GM18507 (cell line): ENCODE measurements at places on chromosomes 2 and 18.

GRCh38 chr18:24372279-24372872, 25.2 kb downstream of the OSBPL1A start:
- no peak for DNase-seq

GRCh38 chr18:43559507-43559906, 282.2 kb upstream of the SYT4 start:
- no peak for DNase-seq

- DNase-seq, result no peak
Measured at GRCh38 chr18:36702401-36703013, 126.3 kb downstream of the TPGS2 start.

DNA sequence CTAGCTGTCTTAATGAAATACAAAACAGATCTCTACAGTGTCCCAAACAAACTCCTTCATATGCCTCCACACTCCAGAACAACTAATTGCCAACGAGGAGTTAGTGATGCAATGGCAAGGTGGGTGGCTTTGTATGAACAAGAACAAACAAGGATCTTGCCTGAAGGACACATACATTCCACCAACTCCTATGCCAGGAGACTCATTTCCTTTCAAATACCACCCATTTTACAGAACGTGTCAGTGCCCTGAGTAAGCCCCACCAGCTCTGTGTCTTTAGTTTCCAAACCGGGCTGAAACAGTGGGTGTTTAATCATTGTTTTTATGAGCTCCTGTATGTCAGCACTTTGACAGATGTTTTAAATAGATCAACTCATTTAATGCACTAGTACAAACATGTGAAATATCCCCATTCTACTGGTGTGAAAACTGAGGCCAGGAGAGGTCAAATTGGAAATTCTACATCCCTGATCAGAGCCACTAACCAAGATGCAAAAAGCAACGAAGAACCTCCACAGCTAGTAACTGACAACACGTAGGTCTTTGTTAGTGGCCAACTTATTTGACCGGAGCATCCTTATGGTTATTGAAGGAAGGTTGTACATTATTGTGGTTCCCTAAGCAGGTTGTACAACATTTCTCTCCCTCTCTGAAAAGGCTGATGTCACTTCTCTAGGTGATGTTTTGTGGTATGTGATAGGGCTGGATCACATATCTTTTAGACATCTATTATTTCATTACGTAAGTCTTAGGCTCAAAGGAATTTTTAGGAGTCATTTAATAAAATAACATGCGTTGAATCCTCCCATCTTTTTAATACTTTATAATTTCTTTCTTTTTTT, 534.9 kb upstream of the TNP1 start:
- DNase-seq, result no peak

- DNase-seq, result no peak
Measured at GRCh38 chr18:26438980-26439379, 109.4 kb downstream of the KCTD1 start.

DNA sequence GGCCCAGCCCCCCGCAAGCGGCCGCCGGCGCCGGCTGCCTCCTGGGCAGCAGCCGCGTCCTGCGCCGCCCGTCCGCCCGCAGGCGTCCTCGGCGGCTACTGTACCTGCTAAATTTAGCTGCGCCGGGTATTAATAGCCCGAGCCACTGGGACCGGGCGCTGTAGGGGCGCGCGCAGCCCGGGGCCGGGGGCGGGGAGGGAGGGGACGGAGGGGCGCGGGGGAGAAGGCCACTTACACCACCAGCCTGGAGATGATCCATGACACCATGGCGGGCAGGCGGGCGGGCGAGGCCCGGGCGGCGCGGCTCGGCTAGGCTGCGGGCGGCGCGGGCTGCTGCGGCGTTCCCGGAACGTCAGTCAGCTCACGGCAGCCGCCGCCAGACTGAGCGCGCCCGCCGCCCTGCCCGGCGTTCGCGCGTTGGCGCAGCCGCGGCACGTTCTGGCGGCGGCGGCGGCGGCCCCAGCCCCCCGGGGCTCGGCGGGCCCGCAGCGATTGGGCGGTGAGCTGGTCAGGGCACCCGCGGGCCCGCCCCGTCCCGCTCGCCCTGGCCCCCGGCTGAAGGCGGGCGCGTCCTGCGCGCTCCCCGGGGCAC, at the start of gene REEP1:
Gene REEP1 (minus strand): TSS at position 383 of the 592 bp plus-strand sequence. CDS start 116 bp downstream, at position 267.
- DNase-seq, result no peak

GRCh38 chr2:226977775-226978190, 141.9 kb downstream of the RHBDD1 start:
- DNase-seq, result no peak

GRCh38 chr2:167420211-167420610, 531.9 kb downstream of the XIRP2 start:
- DNase-seq, result no peak

- no peak for DNase-seq
Measured at GRCh38 chr18:76453932-76454331, 41.1 kb downstream of the ZNF516 start.

DNA sequence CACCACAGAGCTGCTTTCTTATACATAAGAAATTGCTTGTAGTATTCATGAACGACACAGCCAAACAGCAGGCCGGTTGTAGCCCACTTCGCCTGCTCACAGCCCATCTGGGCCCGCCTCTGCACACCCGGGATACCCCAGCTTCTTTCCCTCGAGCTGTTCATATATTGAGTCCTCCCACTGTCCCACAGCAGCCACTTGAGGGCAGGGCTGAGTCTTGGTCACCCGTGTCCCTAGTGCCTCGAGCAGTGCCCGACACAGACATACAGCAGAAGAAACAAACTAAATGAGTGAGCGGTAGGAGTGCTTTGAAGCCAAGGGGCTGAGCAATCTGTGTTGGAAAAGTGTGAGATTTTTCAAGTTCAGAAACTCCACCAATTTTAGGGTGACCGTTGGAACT, 251.4 kb downstream of the KLHL29 start:
- DNase-seq, result no peak

DNA sequence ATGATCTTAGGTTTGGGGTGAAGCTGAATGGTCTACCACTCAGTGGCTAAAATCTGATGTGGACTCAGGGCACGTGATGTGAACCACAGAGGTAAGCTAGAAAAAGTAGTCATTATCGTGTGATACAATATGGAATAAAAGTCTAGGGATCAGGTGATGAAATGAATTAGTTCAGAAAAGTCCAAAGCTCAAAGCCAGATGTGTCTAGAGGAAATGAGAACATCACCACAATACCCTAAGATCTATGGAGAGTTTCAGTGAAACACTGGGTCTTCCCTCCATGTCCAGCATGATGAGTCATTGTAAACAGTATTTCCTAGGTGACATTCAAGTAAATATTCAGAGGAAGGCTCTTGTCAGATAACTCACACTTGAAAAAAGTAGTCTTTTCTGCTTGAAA, 1257.4 kb upstream of the ZEB2 start:
- no peak for DNase-seq

- DNase-seq, result no peak
Measured at GRCh38 chr2:217805668-217806481, 196.9 kb downstream of the TNS1 start.

GRCh38 chr18:31740180-31740579, 20.5 kb downstream of the SLC25A52 start:
- no peak for DNase-seq

GRCh38 chr2:54831480-54831879, 108.0 kb downstream of the EML6 start:
- DNase-seq, result no peak

DNA sequence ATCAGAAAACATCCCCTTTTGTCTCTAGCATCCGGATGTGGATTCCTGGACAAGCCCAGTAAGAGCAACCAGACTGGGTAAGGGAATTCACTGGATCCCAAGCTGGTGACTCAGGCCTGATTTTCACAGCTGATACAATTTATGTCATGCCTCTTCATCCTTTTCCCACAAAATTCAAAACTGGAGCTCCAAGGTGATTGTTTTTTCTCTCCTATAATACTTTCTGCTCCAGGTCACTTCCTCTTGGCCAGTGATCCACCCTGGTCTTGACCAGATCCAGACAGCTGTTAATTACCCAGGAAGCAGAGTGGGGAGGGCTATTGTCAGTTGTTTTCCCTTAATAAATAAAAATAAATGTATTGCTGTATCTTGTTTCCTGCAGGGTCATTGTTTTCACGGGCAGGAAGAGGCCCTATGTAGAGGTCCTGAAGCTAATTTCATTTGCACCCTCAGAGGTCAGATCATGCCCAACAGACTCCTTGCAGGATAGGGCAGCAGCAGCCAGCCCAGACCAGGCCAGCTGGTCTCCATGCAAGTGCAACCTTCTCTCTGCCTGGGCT, 57.6 kb downstream of the EVA1A start:
- no peak for DNase-seq

GRCh38 chr18:54119524-54120019, 104.9 kb downstream of the MBD2 start:
- DNase-seq, result peak; percentile 12

DNA sequence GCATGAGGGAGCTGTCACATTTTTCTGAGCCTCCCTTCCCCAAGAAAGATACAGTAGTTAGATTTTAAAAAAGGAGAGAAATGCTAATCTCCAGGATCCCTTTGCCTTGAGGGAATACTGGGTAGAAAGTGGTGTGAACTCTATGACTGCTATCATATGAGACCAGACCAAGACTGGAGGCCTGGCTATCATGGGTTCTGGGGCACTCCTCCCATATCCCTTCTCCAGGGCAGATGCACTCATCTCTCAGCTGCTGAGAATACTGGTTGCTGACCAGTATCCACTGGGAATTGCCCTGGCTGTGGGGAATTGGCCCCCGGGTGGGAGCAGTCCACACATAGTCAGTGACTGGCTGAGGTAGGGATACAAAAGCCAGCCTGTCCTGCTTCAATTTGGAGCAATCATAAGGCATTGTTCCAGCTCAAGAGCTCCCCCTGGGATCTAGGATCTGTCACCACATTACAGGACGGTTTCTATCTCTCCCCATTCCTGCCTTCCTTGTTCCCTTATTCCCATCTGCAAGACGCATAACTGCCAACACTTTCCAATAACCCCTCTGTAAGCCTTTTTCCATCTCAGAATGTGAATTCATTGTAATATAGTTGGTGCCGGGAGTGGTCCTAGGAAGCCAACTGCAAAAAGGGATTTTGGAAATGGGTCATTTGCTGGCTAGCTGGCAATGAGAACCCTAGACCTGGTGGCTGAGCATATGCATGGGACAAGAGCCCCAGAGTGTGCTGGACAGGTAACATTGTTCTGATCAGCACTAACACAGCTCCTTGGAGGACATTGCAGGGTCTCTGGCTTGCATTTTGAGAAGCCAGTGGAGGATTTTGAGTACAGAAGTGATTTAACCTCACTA, 35.4 kb upstream of the REEP1 start:
- DNase-seq, result no peak

DNA sequence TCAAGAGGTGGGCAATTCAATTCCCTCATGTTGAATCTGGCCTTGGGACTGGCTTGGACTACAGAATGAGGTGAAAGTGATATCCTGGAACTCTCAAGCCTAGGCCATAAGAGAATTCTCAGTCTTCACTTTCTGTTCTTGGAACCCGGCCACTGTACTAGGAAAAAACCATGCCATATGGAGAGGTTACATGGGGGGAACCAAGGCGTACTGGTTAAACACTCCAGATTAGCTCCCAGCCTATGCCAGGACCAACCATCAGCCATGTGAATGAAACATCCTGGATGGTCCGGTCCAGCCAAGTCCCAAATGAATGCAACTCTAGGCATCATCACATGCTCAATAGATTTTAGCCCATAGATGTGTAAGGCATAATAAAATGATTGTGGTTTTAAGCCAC, 56.4 kb downstream of the ZNF385B start:
- no peak for DNase-seq

- no peak for DNase-seq
Measured at GRCh38 chr2:186683341-186683740, 10.5 kb upstream of the FAM171B start.

GRCh38 chr2:40281021-40281940, 170.6 kb downstream of the SLC8A1 start:
- DNase-seq, result no peak

- DNase-seq, result no peak
Measured at GRCh38 chr2:162422894-162423293, 79.0 kb downstream of the GCA start.

GRCh38 chr2:3761272-3761671, 57.9 kb downstream of the DCDC2C start:
- no peak for DNase-seq

GRCh38 chr2:7356909-7357584, 439.8 kb downstream of the RNF144A start:
- no peak for DNase-seq

- DNase-seq, result no peak
Measured at GRCh38 chr18:48227206-48227605, 182.0 kb downstream of the ZBTB7C start.

DNA sequence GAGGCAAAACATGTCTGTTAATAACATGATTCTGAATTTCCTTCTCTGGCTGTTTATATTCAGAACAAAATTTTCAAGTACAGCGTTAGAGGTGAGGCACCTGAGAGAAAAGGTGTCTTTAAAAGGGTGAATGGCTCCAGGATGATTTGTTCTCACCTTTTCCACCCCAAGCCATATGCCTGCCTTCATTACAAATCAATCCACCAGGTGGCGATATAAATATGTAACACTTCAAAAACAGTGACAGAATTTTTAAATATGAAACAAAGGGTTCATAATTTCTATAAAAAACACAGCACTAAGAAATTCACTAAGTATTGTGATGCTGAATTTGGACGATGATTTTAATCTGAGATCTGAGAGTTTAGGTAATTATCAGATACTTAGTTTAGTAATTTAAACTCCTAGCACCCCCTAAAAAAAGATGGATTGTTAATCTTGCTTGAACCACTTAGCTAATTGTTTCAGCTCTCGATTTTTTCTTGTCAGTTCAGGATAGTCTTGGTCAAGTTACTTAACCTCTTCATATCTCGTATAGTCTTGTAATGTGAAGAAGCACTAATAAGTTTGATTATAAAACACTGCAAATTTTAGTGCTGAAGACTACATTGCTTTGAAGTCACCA, 528.8 kb downstream of the CPS1 start:
- DNase-seq, result no peak

DNA sequence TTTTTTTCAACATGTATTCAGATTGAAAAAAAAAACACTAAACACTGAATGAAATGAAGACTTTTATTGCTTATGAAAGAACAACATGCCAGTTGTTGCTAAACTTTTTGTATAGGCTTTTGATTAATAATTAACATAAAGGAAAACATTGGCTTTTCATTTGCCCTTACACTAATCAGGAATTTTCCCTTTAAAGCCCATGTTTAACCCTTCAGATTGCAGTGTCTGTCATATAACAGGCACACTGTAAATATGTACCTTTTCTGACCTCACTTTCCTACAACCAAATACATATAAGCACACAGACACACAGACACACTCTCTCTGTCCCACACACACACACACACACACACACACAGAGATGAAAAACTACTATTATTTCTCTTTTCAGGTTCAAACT, 84.4 kb downstream of the MAP2 start:
- no peak for DNase-seq

DNA sequence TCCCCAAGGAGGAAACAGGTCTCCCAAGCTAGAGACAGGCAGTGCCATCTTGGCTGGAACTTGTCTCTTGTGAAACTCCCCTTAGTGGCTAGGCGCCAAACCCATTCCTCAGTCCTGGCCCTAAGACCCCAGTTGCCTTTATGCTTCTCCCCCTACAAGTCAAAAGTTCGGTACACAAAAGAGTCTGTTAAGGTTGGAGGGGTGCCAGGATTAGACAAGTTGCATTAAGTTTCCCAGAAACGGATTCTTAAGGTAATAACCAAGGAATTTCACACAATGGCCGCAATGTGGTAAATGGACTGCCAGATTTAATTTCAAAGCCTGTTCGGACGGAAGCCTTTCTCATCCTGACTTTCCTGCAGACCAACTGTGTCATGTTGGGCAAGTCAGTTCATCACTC, 80.7 kb downstream of the CCBE1 start:
- no peak for DNase-seq

GRCh38 chr2:219131327-219131726, 29.3 kb downstream of the NHEJ1 start:
- DNase-seq, result no peak

- DNase-seq, result no peak
Measured at GRCh38 chr2:40480596-40480995, 28.7 kb upstream of the SLC8A1 start.
